CD8-positive, alpha-beta T cell (primary cell): ENCODE measurements at places on chromosomes 13 and 19.

- DNase-seq = peak; percentile 69
Observed at GRCh38 chr19:14149509-14149994, 13.2 kb upstream of the ASF1B start.

DNA sequence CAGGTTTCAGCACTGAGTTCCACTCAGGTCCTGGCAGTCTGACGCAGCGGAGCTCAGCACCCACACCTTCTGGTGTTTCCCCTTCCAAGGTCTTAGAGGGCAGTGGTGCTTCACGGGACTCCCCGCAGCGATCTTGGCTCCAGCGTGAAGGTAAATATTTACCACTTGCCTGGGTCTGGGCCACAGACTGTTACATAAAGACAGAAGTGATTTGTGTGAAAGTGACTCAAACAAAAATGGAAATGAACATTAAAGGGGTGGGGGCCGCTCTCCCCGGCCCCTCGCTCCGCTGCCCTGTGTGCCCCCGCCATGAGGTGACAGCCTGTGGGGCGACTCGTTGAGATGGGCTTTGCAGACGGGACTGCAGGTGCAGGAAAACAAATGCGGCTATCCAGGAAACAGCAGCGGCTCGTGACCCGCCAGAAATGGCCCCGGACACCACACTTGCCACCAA lies 55.0 kb downstream of the GGACT start:
- no peak for DNase-seq

DNA sequence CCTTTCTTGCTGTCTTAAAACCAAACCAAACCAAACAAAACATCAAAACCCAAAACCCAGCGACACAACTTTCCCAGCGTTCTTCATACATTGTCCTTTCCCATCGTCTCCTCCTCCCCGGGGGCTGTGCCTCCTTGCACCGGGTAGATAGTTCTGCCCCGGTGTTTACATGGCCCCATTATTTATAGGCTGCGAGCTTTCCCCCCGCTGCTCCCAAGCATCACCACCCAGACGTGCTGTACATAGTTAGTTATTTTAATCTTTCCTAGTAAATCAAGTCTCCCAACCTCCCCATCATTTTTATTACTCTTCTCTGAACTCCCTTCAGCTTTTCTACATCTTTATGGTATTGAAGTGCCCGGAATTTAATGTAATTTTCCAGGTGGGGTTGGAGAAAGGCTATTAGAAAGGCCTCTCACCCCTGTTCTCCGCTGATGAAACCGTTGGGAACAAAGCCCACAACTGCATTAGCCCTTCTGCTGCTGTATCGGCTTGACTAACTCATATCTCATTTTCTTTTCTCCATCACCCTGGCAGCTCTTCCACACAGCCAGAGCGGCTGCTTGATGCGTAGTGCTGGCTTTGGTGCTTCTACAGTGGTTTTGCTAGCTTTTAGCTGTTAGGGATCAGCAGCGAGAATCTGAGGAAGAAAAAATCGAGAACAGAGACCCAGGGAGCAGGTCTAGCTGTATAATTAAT lies 53.1 kb downstream of the FGF9 start:
- no peak for DNase-seq

DNA sequence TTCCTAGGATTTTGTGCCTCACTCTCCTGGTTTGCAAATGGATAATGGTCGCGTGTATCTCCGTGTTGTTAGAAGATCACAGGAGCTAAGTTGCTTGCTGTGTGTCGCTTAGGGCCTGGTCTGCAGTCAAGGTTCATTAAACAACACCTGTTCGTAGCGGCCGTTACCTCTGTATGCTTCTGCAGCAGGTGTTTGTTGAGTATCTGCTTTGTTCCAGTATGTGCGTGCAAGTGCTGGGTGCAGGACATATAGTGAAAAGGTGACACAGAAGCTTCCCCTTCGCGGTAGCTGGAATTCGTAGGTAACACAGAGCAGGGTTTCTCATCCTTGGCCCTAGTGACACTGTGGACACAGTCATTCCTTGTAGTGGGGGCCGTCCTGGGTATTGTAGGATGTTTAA lies 5.4 kb downstream of the MED25 start:
- DNase-seq = no peak

DNA sequence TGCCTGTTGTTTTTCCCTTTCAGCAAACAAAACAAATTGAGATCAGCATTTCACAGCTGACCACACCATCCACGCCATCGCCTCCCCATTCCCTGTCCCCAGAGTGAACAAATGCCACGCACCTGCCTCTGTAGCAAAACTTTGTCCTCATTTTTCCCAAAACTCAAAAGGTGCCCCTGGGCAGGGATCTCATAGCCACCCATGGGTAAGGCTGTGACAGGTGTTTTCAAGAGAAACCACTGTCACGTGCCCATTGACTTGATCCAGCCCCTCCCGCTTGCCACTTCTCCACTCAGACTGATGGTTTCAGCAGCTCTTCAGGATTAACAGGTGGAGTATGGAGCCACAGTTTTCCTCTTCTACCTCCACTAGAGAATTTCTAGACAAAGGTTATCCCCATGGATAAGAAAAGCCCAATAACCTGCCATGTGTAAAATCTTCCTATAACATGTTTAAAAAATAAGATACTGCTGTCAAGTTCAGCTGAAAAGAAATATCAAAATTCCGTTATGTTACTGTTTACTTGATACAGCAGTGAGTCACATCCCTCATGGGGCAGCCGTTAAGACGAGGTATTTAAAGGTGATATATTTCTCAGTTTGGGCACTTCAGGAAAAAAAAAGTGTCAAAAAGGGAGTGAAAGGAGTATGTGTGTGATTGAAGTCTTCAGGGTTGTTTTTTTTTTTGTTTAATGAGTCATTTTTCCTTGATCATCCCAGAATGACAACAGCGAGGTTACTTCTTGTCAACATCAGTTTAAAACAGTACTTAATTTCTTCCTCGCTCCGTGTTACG lies 63.5 kb upstream of the GPR183 start:
- peak; percentile 55 for DNase-seq

DNA sequence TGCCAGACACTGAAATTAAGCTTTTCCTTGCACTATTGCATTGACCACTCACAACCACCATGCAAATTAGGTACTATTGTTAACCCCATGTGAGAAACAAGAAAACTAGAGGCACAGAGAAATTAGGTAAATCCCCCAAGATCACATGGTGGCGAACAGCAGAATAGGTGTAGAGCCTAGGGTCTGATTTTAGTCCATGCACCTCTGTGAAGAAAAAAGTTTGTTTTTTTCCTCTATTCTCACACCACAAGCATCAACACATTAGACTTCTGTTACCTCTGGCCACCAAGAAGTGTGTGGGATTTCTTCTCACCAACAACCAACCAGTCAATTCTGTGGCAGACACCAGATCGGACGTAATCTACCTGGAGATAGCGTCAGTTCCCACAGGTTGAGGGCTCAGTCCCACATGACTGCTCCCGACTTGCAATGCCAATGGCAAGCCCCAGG lies 391.9 kb downstream of the COG6 start:
- no peak for DNase-seq

DNA sequence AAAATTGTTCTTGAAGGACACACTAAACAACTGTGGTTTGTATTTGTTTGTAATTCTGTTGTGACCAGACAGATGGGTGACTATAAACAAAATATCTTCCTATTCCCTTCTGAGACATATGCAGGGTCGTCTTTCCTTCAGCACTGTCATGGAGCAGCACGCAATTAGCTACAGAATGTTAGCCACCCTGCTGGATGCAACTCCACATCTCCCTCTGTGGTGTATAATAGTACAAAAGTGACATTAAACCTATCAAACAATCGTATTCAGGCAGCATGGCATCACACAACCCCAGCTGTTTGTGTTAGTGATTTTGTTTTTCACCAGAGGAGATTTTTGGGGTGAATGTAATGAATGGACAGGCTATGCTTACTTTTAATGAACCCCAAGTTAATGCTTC lies 146.2 kb downstream of the GPC6 start:
- DNase-seq = no peak

- DNase-seq = no peak
Observed at GRCh38 chr13:48950501-48950875, 25.2 kb upstream of the FNDC3A start.

DNA sequence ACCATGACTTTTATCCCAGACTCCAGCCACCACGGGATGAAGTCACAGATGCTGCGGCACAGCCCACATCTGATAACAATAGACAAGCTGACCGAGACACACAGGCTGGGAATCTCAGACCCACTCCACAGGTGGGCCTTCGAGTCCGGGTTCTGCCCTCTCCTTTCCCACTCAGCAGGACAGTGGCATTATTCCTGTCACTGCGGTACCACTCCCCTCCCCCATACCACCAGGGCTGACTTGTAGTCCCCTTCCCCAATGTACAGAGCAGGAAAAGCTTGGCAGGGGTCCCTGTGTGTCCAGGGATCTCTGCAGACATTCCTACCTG lies 179 bp upstream of the AMER2 start:
- no peak for DNase-seq

GRCh38 chr19:46381346-46381745 lies 32.0 kb downstream of the CCDC8 start:
- DNase-seq = no peak

- DNase-seq = no peak
Observed at GRCh38 chr13:51714663-51715168, 89.2 kb downstream of the DHRS12 start.

- DNase-seq = peak; percentile 85
Observed at GRCh38 chr19:41934849-41935374, 6.7 kb upstream of the ERFL start.

DNA sequence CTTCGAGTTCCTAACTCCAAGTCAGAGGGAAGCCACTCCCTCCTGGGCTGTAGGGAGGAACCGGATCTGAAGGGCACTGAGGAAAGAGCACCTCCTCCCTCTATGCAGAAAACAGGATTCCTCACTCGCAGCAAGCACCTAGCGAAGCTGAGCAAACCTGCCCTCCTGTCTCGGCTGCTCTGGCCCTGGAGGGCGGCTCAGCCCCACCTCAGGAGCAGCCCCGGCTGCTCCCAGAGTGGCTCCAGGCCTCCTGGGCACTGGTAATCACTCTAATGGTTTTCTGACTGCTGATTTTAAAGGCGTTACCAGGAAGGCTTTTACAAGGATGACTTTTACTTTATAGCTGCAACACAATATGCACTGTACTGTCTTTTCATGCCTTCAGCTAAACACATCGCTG lies 312.5 kb downstream of the TEX29 start:
- no peak for DNase-seq

DNA sequence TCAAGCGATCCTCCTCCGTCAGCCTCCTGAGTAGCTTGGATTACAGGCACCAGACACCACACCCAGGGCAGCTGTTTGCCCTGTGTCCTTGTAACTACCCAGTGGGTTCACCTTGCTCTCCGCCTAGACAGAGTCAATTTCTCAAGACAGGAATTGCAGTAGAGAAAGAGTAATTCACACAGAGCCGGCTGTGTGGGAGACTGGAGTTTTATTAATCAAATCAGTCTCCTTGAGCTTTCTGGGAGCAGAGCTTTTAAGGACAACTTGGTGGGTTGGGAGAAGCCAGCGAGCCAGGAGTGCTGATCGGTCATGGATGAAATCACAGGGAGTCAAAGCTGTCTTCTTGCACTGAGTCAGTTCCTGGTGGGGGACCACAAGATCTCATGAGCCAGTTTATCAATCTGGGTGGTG lies 20.6 kb upstream of the ADGRE1 start:
- DNase-seq = no peak

DNA sequence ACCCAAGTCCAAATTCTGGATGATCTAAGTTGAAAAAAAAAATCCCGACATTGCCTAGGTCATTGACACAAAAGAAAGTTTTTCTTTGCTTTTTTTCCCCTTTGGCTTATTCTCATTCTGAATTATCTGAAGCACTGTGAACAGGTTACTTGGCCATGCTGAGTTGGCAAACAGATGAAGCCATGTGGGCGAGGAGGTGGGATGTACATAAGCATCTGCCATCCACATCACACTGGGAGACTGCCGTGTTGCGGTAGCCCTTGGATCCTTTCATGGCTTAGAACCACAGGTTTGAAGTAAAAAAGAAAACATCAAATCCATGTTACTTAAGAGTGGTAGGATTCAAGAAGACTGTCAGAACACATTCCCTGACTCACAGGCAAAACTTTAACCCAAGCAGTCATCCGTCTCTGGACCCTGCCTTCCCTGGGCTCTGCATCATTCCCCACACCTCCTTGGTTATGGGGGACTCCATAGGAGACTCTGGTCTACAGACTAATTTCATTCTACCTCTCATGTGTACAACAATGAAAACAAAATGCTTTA lies 242.5 kb upstream of the SERP2 start:
- no peak for DNase-seq

DNA sequence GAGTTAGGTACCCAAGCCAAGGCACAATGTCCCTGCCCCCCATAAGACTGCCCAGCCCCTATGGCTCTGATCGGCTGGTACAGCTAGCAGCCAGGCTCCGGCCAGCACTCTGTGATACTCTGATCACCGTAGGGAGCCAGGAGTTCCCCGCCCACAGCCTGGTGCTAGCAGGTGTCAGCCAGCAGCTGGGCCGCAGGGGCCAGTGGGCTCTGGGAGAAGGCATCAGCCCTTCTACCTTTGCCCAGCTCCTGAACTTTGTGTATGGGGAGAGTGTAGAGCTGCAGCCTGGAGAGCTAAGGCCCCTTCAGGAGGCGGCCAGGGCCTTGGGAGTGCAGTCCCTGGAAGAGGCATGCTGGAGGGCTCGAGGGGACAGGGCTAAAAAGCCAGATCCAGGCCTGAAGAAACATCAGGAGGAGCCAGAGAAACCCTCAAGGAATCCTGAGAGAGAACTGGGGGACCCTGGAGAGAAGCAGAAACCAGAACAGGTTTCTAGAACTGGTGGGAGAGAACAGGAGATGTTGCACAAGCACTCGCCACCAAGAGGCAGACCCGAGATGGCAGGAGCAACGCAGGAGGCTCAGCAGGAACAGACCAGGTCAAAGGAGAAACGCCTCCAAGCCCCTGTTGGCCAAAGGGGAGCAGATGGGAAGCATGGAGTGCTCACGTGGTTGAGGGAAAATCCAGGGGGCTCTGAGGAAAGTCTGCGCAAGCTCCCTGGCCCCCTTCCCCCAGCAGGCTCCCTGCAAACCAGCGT lies 3.0 kb upstream of the KMT2B start:
- no peak for DNase-seq

DNA sequence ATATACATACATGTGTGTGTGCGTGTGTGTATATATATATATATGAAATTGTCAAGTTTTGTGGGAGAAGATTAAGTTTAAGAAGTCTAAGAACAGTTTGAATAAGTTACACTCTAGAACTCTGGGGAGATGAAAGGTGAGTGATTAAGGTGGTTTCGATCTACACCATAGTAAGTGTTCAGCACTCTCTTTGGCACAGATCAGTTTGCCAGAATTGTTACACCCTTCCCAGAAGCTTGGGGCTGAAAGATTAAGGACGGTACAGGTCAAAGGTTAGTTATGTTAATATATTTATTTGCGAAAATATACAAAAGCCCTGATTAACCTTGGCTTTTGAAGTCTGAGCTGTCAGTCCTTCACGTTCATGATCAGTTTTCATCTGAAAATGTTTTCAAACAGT lies 309.1 kb downstream of the KLF5 start:
- no peak for DNase-seq

DNA sequence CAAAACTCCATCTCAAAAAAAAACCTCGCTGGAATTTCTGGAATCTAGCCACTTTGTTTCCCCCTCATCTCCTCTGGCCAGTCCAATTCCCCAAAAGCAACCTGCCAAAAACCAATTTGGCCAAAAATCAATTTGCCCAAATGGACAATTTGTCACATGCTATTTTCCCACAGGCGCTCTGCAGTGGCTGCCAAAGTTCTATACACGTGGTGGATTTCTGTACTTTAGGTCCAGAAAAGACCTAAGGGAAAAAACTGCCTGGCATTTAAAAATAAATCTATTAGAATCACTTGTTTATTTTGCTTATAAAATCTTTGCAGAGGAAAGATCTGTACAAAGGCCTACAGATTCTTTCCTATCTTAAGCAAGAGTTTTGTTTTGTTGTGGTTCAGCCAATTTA lies 79.4 kb downstream of the MAP4K1 start:
- no peak for DNase-seq

- DNase-seq = no peak
Observed at GRCh38 chr13:71751073-71751472, 115.9 kb downstream of the DACH1 start.
